ENCODE measurements at places on chromosomes 16 and 17. TPM values are rescaled to one million over a fixed set of nuclear protein-coding genes. Genes with fewer than 3 reads are reported as not detected.

DNA sequence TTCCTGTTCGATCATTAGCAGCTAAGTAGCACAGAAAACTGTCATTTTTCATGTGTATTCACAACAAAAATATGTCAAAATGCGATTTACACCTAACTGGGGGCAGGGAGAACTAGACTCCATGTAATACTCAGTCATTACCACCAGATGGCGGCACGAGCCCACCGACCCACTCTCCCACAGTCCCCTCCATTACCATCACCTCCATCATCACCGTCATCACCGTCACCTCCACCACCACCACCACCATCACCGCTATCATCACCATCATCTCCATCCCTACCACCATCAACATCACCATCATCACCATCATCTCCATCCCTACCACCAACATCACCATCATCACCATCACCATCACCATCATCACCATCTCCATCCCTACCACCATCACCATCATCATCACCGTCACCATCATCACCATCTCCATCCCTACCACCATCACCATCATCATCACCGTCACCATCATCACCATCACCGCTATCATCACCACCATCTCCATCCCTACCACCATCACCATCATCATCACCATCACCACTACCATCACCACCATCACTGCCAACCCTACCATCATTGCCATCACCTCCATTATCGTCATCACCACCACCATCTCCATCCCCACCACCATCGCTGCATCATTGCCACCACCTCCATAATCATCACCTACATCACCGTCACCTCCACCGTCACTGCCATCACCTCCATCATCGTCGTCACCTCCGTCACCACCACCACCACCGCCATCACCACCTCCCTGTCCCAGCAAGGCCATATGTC is 14.4 kb downstream of the NDUFAF8 start:
- H3K4me1 ChIP-seq: peaks cover 14% of the 10 kb centered on the region
- no peak for DNase-seq
- no peak overlapping the region for H3K27ac ChIP-seq
- no peaks in the 10 kb centered on the region for H3K27me3 ChIP-seq
- no peak overlapping the region for H3K4me3 ChIP-seq
- peaks cover 44% of the 10 kb centered on the region for H3K36me3 ChIP-seq

GRCh38 chr16:12341966-12342365 is 365.4 kb downstream of the SNX29 start:
- H3K27me3 ChIP-seq: no peaks in the 10 kb centered on the region
- DNase-seq: no peak
- H3K27ac ChIP-seq: no peak overlapping the region
- no peak overlapping the region for H3K4me3 ChIP-seq

GRCh38 chr16:13936155-13936554 is 16.2 kb downstream of the ERCC4 start:
- H3K4me1 ChIP-seq: no peaks in the 10 kb centered on the region
- no peak overlapping the region for H3K4me3 ChIP-seq
- H3K36me3 ChIP-seq: peaks cover 24% of the 10 kb centered on the region
- H3K27ac ChIP-seq: no peak overlapping the region
- DNase-seq: no peak

- H3K4me3 ChIP-seq: no peak overlapping the region
- no peaks in the 10 kb centered on the region for H3K27me3 ChIP-seq
- H3K36me3 ChIP-seq: no peaks in the 10 kb centered on the region
- H3K27ac ChIP-seq: peak overlapping the region; percentile 58
- H3K4me1 ChIP-seq: peaks cover 31% of the 10 kb centered on the region
These were observed 55.2 kb downstream of the NKD1 start for GRCh38 chr16:50603206-50604064.

DNA sequence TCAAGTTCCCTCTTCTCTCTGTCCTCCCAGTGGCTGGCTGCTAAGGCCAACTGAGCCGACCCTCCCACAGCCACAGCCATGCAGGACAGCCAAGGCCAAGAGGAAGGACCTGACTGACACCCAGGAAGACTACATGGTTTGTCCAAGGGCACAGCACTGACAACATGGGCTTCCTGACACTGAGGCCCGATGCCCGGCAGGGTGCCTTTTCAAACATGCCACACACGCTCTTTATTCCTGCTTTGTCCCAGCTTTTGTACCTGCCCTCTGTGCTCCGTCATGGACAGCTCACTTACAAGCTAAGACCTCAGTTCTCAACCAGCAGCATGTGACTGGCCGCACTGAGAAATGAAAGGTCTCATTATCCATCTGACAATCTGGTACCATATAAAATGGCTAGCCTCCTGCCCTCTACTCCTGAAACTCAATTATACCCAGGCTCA is 45.8 kb downstream of the TEX2 start:
- peak overlapping the region; percentile 18 for H3K27ac ChIP-seq
- no peaks in the 10 kb centered on the region for H3K27me3 ChIP-seq
- peaks cover 16% of the 10 kb centered on the region for H3K36me3 ChIP-seq
- DNase-seq: no peak
- no peak overlapping the region for H3K4me3 ChIP-seq

DNA sequence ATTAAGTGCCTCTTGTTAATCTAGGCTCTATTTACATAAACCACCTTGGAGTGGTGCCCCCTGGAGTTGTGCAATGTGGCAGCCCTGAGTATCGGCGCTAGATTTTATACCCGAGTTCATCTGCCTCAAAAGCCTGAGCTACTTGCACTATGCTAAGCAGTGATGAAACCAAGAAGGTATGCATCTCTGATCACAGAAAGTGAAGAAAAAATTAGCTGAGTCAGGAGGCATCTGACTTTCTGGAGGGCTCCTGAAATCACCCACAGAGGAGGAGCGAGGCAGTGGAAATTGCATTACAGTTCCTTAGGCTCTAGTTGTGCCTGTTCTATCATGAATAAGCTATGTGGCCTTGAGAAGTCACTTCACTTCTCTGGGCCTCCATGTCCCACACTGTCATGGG is 80.3 kb upstream of the PSMD7 start:
- no peaks in the 10 kb centered on the region for H3K27me3 ChIP-seq
- H3K27ac ChIP-seq: no peak overlapping the region

DNA sequence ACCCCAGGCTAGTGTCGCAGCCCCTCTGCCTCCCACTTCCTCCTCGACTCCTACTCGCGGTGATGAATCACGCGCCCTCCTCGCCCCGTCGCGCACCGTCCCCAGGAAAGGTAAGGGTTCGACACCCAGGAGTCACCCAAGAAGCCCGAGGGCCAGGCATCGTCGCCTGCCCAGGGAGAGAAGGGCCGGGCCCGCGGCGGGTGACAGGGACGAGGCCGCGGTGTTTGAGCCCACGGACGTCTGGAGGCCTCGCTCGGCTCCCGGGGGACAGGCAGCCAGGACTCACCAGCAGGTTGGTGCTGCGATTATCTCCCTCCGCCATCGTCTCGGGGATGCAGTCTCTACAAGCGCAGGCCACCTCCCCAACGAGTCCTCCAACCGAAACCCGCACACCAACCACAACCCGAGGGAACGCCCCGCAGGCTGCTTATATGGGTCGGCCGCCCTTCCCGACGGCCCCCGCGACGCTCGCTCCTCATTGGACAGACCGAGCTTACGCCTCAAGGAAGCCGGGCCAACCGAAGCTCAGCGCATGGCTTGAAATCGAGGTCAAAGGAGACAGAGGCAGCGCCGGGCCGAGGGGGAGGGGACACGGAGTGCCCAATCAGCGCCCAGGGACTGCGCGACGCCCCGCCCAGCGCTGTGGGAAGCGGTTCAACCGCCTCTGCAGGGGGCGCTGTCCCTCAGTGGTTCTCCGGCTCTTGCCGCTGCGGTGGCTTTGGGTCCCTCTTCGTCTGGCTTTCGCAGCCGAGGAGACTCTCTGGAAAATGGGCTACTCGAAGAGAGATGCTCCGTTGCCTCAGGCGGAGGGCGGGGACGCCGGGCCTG is at the start of gene ARL6IP1:
Gene ARL6IP1, minus strand, starts transcription at position 405 of the 828 bp plus-strand sequence. Its CDS starts 83 bp downstream, at position 322.
- H3K27ac ChIP-seq: peak within 1 kb of the TSS; percentile 93
- H3K27me3 ChIP-seq: no peaks in the 10 kb centered on the region
- peaks cover 39% of the 10 kb centered on the region for H3K4me1 ChIP-seq
- peak within 1 kb of the TSS; percentile 95 for H3K4me3 ChIP-seq
- DNase-seq: peak; percentile 99

DNA sequence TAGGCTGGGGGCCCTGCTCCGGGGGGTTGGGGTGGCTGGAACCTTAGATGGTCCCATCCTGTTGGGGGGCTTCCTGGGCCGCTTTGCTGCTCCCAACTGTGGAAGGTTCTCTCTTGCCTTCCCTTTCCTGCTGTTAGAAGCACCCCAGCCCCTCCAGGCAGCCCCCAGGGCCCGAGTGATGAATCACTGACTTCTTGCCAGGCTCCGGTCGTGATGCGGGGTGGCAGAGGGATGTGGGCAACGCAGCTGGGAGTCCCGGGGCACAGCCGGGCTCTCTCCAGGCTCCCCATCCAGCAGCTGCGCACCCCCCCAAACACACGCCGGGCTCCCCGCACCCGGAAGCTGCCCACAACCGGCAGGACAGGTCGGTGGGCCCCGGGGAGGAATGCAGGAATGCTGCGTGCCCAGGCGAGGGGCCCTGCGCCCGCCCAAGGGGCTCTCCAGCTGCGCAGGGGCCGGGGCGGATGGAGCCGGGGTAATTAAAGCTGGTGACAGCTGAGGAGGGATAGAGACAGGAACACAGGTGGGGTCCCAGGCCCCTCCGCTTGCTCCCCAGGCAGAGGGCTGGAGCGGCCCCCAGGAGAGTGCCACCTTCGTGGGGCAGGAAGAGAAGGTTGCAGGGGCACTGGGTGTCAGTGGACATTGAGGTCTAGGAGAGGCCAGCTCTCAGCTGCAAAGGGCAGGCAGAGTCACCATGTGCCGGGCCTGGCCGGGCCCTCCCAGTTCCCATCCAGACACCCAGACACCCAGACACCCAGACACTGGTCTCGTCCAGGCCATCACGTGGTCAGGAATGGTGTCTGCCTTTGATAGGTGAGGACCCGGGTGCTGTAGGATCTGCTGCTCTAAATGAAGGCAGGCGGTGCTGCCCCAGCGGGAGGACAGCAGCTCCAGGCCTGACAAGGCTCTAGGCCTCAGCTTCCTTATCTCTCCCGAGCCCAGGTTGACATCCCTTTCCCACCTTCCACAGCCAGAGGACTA is 15.0 kb upstream of the SLC38A10 start:
- no peaks in the 10 kb centered on the region for H3K36me3 ChIP-seq
- H3K27ac ChIP-seq: peak overlapping the region; percentile 89
- no peak for DNase-seq
- no peaks in the 10 kb centered on the region for H3K27me3 ChIP-seq
- H3K4me1 ChIP-seq: peaks cover 11% of the 10 kb centered on the region

DNA sequence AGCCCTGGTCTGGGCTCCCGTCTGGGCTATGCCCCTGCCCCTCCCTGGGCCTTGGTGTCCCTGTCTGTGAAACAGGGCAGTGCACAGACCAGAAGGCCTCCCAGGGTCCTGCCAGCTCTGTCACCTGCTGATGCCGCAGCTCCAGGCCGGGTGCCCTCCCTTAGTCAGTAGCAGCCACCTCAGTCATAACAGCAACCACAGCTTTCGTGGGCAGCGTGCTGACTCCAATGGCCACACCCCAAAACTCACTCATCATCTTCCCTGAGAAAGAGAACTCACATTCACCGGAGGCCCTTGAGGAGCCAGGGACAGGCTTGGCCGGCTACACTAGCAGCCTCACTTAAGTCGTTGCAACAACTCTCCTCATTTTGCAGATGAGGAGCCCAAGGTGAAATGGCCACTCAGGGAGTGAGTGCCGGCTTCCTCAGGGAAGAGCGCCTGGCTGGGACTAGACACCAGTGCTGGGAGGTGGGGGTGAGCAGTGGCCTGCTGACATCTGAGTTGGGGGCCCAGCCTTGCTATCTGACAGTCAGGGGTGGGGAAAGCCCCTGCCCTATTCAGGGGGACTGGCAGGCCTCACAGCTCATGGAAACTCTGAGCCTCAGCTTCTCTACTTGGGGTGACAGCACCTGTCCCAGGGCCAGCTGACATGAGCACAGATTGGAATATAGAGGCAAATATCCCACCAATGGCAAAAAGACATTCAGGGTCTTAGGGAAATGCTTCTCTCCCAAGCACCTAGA is 22.6 kb downstream of the SLC5A10 start:
- DNase-seq: no peak
- peaks cover 5% of the 10 kb centered on the region for H3K36me3 ChIP-seq
- H3K4me3 ChIP-seq: no peak overlapping the region
- no peak overlapping the region for H3K27ac ChIP-seq

DNA sequence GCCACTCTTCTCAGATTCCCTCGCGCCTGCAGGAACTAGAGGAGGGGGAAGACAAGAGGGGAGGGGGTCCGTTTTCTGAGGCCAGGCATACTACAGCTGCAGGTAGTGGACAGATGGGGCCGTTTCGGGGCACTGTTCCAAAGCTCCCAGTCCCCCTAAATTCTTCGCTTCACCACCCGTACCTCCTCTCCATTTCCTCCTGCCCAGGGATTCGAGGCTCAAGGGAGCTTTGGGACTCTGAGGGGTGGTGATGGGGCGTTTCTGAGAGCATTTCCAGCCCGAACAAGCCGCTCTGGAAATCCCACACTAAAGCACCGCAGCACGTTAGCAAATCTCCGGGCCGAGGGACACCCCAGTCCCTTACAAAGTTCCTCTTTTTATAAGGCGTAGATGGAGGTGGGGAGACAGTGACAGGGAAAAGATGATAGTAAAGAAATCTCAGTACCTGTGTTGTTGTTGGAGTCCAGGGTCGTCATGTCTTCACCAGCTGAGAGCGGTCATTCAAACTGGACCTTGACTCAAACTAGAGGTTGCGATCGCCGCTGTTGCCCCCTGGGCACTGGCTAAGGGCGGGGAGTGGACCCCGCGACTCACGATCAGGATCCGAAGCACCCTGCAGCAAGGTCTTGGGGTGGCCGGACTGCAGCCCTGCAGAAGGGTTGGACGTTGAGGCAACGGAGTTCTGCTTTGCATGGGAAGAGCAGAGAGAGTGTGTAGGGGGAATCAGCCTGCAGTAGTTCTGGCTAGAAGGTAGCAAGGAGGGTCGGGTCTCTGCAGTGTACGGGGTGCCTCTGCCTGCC is 570 bp downstream of the NR1D1 start:
- H3K27me3 ChIP-seq: no peaks in the 10 kb centered on the region
- no peak for DNase-seq
- H3K27ac ChIP-seq: peak overlapping the region; percentile 95
- peaks cover 26% of the 10 kb centered on the region for H3K36me3 ChIP-seq
- H3K4me1 ChIP-seq: peaks cover 74% of the 10 kb centered on the region

DNA sequence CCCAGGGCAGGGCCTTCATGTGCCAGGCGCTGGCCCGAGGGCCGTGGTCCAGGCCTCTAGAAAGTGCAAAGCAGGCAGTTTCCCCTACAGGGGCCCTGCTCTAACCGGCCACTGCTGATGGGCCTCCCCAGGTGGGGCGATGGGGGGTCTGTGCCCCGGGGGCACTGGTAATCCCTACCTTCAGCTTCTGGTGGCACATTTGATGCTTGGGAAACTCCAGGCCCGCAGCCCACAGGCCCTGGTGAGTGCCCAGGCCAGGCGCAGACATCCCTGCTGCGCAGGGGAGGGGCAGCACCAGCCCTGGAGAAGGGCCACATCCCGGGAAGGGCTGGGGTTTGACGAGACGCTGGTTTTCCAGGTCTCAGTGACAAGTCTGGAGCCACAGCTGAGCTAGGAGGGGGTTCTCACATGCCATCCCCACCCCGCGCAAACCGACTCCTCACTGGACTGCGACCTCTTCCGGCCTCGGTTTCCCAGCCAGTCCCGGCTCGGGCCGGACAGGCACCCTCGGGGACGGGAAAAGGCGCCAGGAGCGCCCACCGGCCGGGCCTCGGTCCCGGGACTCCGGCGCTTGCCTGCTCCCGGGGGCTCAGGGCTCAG is 1.6 kb downstream of the DOC2B start:
- peak overlapping the region; percentile 11 for H3K27ac ChIP-seq
- H3K36me3 ChIP-seq: no peaks in the 10 kb centered on the region
- peak overlapping the region; percentile 44 for H3K4me3 ChIP-seq
- peaks cover 27% of the 10 kb centered on the region for H3K27me3 ChIP-seq
- peaks cover 5% of the 10 kb centered on the region for H3K4me1 ChIP-seq

The DHRS11 gene
- total RNA-seq: 5.7 TPM

The TP53TG3F gene
- total RNA-seq: not detected

The TMEM88 gene
- total RNA-seq: 10.7 TPM

The VTN gene
- total RNA-seq: 1.3 TPM

The GLTPD2 gene
- not detected for total RNA-seq

All from upper lobe of right lung (tissue), 1 donor.